Colonic mucosa (tissue), 4 donors: ENCODE measurements at places on chromosomes 4 and X. TPM values are rescaled to one million over a fixed set of nuclear protein-coding genes. Genes with fewer than 3 reads are reported as not detected.

DNA sequence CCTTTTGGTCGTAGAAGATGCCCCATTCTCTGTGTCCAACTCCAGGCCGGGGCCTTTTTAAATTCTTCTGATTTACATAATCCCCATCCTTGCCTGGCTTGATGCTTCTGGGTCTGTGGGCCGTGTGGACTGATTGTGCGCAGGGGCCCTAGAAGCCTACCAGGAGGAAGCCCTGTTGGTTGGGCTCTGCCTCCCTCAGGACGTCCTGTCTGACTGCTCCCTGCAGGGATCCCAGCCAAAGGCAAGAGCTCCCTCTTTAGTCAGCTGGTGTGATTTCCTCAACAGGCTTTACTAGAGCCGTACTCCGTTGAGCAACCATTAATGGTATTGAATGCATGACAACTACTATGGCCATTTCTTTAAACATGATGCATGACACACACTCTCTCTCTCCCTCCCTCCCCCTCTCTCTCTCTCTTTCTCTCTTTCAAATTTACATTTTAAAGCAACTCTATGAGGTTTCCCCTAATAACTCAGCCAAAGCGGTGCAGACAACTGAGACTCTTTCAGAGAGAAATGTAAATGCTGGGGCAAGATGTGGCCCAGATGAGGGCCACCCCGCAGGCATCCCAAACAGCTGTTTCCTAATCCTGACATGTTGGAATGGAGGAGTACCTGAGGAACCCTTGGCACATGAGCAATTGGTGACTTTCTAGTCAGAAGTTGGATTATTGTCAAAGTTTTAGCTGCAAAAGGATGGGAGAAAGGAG is 117.3 kb downstream of the DRD5 start:
- peak; percentile 40 for DNase-seq

The MTMR8 gene
- total RNA-seq = 6.9 TPM

The MAGEB10 gene
- total RNA-seq = not detected

DNA sequence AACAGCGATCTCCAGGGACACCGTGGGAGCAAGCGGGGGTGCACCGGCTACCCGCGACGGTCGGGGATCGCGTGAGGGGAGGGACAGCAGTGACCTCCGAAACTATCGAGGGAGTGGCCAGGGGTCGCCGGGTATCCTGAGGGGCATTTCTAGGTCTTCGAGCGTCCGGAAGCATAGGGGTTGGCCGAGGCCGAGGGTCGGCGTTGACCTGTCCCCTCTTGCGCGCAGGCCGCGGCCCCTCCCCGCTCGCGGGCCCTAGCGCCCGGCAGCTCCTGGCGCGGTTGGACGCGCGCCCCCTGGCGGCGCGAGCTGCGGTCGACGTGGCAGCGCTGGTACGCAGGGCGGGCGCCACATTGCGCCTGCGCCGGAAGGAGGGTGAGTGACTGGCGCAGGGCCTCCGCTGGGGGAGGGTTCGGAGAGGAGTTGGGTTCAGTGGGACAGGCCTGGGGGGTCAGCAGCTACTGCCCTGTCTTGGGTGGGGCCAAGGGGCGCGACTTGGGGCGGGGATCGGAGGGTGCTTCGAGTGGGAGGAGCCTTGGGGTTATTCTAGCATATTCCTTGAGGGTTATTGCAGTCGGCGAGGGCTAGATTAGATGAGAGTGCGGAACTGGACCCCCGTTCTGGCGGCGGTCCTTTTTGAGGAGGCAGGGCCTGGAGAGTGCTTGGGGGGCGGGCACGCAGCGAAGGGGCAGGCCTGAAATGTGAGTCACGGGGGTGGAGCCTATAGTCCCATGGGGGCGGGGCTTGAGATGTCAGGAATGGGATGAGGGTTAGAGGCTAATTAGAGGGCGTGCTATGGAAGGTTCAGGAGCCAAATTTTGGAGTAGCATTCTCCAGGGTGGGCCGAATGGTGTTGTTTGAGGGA is 1.2 kb downstream of the MAGIX start:
- peak; percentile 92 for DNase-seq

The SPANXD gene
- not detected for total RNA-seq

DNA sequence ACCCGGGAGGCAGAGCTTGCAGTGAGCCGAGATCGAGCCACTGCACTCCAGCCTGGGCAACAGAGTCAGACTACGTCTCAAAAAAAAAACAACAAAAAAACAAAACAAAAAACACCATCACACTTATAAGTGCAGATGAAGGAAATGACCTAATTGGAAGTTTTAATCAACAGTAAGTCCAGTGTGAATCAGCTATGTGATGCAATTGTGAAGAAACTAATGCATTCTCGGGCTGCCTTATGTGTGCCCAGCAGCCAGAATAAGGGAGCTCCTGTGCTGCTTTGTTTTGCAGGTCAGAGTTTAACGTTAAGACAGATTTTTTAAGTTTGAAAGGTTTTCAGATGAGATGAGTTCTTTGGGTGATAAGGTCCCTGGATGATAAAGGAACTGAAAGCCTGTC is 10.8 kb downstream of the DAPP1 start:
- no peak for DNase-seq

DNA sequence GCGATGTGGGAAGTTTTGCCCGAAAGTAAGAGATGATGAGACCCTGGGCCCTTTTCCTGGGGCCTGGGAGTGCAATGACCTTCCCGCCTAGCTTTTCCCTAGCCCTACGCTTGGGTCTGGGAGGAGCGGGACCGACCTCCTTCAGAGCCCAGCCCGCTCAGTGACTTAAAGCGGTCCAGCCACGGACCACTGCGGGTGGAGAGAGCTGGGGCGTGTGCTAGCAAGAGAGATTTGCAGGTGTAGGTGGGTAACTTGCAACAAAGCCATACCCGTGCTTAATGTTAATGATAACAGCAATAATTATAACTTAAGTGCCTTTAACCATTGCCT is 503 bp upstream of the PDE5A start:
- DNase-seq = no peak

GRCh38 chrX:131792356-131792749 is 230.7 kb upstream of the STK26 start:
- DNase-seq = peak; percentile 94

DNA sequence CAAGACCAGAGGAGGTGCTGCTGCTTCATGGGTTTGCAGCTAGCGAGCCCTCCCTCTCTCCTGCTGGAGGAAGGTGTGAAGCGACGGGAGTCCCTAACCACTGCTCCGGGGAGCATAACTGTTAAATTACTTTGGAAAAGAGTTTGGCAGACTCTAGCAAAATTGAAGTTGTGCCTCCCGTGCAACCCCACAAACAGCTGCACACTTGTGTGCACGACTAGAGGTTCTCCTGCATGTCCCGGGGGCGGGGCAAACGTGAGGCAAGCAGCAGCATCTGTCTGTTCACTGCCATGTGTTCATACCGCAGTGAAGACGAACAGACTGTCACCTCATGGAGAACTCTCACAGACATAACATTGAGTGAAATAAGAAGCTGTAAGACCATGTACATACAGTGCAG is 34.5 kb downstream of the TNIP2 start:
- DNase-seq = no peak

GRCh38 chrX:118024482-118024881 is 92.1 kb downstream of the KLHL13 start:
- no peak for DNase-seq

GRCh38 chrX:9158611-9159010 is 124.7 kb upstream of the FAM9B start:
- no peak for DNase-seq

The NOX1 gene
- total RNA-seq = 128 TPM

The IL21 gene
- not detected for total RNA-seq

The NDP gene
- 0.16 TPM for total RNA-seq

The XG gene
- 0.50 TPM for total RNA-seq

The ARHGAP6 gene
- total RNA-seq = 1.1 TPM

The NXF2B gene
- not detected for total RNA-seq

The TSPAN5 gene
- total RNA-seq = 5.3 TPM

DNA sequence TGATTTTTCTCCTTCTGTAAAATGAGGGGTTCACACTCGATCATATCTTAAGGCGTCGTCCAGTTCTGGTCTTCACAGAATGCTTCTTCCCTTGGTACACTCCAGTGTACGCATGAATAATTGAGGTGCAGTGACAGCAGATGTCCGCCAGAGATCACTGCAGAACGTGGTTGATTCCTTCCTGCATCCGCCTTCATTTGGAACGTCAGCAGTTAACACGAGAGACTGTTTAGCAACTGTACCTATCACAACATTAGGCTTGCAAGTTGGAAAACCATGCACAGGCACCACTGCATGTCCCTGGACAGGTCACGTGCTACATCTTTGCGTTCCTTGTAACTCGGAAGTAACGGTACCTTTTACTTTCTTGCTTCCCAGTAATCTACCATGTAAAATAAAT is 66.0 kb upstream of the GEMIN8 start:
- peak; percentile 22 for DNase-seq

GRCh38 chr4:125826801-125827695 is 512.3 kb downstream of the FAT4 start:
- DNase-seq = no peak

GRCh38 chrX:41664375-41664901 is 24.3 kb upstream of the GPR34 start:
- DNase-seq = no peak

DNA sequence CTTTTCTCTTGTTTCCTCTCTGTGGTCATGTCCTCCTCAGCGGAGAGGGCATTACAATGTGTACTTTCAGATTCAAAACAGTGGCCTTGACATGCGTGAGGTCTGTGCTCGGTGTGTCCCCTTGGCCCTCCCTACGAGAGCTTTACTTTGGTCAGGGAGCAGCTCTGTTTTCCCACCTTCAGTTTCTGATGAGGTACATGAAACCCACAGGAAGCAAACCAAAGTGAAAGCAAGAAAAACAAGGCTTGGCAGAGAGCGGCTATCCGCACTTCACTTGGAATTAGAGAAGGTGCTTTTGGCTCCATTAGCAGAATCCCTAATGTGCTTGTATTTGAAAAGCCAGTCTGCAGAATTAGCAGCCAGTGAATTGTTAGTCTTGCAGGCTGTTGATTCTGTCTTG is 19.5 kb upstream of the BOD1L1 start:
- DNase-seq = no peak

GRCh38 chr4:120667102-120667501 is 255.4 kb downstream of the PRDM5 start:
- no peak for DNase-seq

The ARAP2 gene
- total RNA-seq = 19.3 TPM

GRCh38 chr4:3702561-3703221 is 63.5 kb upstream of the ADRA2C start:
- DNase-seq = no peak

The RNF150 gene
- total RNA-seq = 6.9 TPM

- no peak for DNase-seq
Observed at GRCh38 chr4:183396227-183396637, 48.2 kb upstream of the CDKN2AIP start.

- DNase-seq = no peak
Observed at GRCh38 chrX:109874548-109874947, 128.4 kb upstream of the TMEM164 start.

- no peak for DNase-seq
Observed at GRCh38 chr4:2964706-2965258, 1.4 kb downstream of the GRK4 start.

- DNase-seq = no peak
Observed at GRCh38 chr4:152424977-152425376, 110.9 kb downstream of the FBXW7 start.

GRCh38 chr4:185036019-185036418 is 17.7 kb downstream of the HELT start:
- DNase-seq = no peak

DNA sequence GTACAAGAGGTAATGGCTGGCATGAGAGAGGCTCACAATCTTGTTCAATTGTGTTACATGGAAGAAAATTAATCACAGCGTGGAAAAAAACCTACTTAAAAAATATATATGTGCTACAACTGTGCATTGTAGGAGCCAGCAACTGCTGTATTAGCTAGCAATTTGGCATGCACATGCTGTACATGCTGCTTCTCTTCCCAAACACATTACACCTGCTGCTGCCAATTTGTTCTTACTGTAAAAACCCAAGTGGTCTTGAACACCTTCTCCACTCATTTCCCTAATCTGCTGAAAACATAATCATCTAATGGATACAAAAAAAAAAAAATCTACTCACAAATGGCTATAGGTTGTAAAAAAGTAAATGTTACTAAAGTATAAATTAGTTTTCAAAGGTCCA is 264.2 kb downstream of the INPP4B start:
- DNase-seq = no peak

The RHOXF1 gene
- total RNA-seq = not detected

DNA sequence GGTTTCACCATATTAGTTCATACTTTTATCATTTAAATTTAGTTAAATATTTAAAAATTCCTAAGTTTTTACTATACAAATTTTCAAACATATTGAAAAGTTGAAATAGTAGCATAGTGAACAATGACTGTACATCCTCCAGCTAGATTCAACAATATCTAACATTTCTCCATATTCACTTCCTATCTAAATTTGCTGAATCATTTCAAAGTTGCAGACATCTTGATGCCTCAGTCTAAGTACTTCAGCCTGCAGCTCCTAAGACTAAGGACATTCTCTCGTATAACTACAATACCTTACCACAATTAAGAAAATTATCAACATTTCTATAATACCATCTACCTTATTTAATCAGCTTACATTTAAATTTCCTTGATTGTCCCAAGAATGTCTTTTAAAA is 132.7 kb downstream of the TMEM164 start:
- DNase-seq = no peak

- DNase-seq = no peak
Observed at GRCh38 chr4:113619526-113619925, 142.0 kb downstream of the CAMK2D start.

DNA sequence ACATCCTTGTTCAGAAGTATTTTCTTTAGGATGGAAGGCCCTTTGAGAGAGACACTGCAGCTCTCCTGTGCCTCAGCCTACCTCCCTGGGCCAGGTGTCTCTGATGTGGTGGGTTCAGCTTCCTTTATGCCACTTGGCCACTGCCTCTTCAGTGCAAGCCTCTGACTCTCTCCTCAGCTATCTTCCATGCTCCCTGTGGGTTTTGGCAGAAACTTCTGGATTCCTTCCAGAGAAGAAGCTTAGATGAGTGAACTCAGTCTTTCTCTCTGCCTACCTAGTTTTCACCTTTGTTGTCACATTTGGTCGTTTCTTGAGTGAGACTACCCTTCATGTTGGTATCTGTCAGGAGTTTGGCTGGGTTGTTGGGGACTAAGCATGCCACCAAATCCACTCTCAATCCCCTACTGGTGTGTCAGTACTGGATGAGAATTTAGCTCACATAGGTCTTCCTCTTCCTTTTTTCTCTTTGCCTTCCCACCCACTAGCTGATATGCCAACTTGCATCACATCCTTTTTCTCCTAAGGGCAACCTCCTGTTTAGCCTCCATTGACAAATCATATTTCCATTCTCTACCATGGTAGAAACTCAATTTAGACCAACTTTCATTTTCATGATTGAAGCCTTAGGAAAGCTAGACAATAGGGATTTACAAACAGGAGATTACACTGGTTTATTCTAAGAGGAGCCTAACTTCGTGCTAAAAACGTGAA is 32.0 kb downstream of the IL15 start:
- no peak for DNase-seq
